ENCODE measurements at places on chromosomes 6 and 20. TPM values are rescaled to one million over a fixed set of nuclear protein-coding genes. Genes with fewer than 3 reads are reported as not detected.

Gene PNPLA1
- not detected for total RNA-seq

Gene CD24
- total RNA-seq, result 89.0 TPM

Gene MAS1
- total RNA-seq, result not detected

Gene TTK
- 0.56 TPM for total RNA-seq

Gene UNC5CL
- 14.2 TPM for total RNA-seq

Gene CRISP3
- not detected for total RNA-seq

- DNase-seq, result no peak
Measured at GRCh38 chr6:158654960-158655489, 5.2 kb downstream of the SYTL3 start.

- DNase-seq, result no peak
Measured at GRCh38 chr20:19096843-19097242, 115.6 kb upstream of the SLC24A3 start.

- DNase-seq, result no peak
Measured at GRCh38 chr6:34317882-34318498, 69.2 kb upstream of the SMIM29 start.

GRCh38 chr6:37525460-37526357, 26.0 kb upstream of the CCDC167 start:
- no peak for DNase-seq

DNA sequence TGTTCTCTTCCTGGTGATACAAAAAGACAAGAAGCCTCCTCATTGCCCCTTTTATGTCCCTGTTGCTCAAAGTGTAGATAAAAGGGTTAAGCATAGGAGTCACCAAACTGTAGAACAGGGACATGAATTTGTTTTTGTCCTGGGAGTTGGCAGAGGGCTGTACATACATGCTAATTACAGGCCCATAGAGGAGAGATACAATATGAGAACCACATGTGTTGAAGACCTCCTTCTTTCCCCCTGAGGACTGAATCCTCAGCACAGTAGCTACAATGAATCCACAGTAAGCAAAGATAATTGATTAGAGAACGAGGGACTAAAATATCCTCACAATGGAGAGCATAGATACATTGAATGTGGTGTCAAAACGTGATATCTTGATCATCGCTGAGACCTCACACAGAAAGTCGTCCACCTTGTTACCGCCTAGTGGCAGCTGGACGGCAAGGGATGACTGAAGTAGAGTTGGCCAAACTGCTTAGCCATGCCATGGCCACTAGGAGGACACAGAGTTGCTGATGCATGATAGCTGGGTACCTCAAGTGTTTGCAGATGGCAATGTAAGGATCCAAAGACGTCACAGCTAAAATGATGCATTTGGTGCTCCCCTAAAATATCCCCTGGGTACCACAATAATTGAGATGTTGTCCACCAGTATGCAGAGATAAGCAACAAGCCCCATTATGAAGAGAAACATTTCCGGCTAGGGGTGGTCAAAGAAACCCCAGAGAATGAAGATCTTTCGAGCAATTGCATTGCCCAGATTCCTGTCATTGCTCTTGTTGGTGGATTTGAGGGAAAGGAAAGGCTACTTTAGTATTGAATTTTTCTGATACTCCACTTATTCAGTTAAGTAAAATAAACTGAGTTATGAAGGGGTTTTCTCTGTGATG, 15.0 kb downstream of the OR2B3 start:
- DNase-seq, result peak; percentile 45

- no peak for DNase-seq
Measured at GRCh38 chr6:13331516-13332348, 3.4 kb upstream of the TBC1D7 start.

GRCh38 chr20:45341939-45342854, 6.0 kb downstream of the SDC4 start:
- DNase-seq, result peak; percentile 91
